ENCODE measurements at places on chromosomes 1 and 21.
A peak's percentile ranks its signal among the peaks of the same experiment; 100 is the strongest.

DNA sequence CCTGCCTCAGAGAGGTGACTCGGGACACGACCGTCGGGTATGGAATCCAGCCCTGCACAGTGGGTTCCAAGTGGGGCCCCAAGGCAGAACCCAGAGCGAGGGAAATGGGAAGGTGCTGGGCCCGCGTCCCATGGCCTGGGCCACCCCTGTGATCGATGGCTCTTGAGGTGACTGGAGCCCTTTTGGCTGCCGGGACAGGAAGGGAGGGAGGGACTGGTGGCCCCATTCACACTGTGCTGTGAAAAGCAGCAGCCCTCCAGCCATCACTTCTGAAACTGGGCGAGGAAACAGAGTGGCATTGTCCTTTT is 110.4 kb upstream of the IFFO2 start:
- no peak for DNase-seq

DNA sequence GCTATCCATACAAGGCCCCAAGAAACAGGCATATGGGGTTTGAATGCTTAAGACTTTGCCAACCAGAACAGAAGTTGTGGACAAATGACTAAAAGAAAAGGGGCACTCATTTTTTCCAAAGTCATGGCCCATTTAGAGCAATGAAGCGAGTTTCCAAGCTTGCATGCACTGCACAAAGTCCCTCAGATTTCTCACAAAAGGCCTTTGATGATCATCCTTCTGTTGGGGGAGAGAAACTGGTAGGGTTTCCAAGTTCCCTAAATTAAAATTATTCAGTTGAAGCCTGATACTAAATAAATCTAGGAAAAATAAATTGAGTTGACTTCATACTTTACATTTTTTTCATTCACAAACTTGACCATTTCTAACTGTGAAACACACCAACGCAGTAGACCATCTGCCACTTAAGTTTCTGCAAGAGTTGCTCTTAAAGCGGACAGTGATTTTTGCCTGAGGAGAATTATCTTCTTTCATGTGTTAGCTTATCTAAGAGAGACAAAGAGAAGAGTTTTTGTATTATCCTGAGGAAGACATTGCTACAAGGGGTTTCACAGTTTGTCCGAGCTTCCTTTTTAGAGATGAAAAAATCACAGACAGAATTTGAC is 139.2 kb downstream of the SEC16B start:
- no peak for DNase-seq

GRCh38 chr1:234941321-234942011 is 187.2 kb downstream of the TOMM20 start:
- peak; percentile 59 for DNase-seq

DNA sequence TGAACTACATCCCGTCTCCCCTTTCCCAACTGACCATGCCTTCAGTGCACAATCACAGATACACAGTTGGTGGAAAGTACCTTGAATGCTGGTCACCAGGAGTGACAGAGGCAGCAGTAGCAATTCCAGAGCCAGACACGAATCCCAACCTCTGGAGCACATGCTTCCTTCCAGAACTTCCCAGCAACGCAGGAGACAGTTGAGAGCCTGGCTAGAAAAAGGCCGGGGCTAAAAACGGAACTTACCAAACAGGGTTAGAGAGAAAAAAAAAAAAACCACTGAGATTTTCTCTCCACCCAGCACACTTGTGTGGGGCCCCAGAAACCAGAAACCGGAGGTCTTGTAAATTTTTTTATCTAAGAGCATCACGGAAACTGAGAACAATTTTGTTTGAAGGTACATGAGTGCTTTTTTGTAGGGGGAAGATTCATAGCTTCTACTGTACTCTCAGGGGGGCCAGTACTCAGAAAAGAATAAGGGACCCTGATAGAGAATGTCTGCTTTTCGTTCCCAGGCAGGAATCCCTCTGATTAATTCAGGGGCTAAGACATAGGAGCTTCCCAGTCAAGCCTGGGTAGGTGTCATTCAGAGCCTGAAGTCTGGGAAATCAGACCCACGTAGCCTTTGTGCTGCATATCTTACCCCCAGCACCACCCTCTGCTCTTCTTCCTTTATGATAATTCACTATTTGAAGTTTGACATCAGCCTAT is at the start of gene CD48:
TSS of gene CD48 (minus strand) at position 221 of the 710 bp plus-strand sequence. CDS start at position 162, 59 bp downstream.
- DNase-seq, result no peak

GRCh38 chr1:61245696-61246400 is 163.5 kb downstream of the NFIA start:
- no peak for DNase-seq

DNA sequence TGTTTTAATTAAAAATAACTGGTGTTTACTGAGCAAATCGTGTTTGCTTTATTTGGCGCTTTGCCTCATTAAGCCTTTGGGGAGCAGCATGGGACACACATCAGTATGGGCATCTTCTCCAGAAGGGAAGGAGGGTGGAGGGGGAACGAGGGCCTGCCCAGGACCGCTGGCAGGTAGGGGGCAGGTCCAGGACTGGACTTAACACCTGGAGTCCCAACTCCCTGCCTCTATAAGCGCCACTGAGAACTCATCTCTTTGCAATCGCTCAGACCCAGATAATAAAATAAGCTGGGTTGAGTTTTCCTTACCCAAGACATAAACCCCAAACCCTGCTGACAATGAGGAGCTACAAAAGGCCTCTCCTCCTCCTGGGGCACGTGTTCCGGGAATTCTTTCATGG is 15.1 kb downstream of the ABCG1 start:
- no peak for DNase-seq
